Esophagus squamous epithelium (tissue), 5 donors: ENCODE measurements at places on chromosomes 13 and 19. TPM values are rescaled to one million over a fixed set of nuclear protein-coding genes. Genes with fewer than 3 reads are reported as not detected.

Gene DLL3
- total RNA-seq: not detected

Gene ZNF296
- 4.0 TPM for total RNA-seq

Gene POLR1D
- total RNA-seq: 110 TPM

Gene RNF113B
- not detected for total RNA-seq

Gene ZNF85
- 2.9 TPM for total RNA-seq

Gene CPB2
- total RNA-seq: not detected

Gene ZNF534
- total RNA-seq: not detected

Gene SYT5
- not detected for total RNA-seq

Gene C19orf73
- 6.5 TPM for total RNA-seq

Gene NEK5
- not detected for total RNA-seq

Gene CD37
- total RNA-seq: 5.4 TPM

Gene DNAAF3
- 2.8 TPM for total RNA-seq

Gene CDX2
- total RNA-seq: not detected

Gene CYP4F8
- not detected for total RNA-seq

Gene PROZ
- total RNA-seq: not detected

Gene CYP2B6
- not detected for total RNA-seq
